ENCODE measurements at places on chromosomes 13 and 19. TPM values are rescaled to one million over a fixed set of nuclear protein-coding genes. Genes with fewer than 3 reads are reported as not detected.

PSG1 gene
- not detected for total RNA-seq

PPP1R13L gene
- total RNA-seq, result 40.4 TPM

ZNF274 gene
- total RNA-seq, result 28.7 TPM

ADAMTSL5 gene
- 1.4 TPM for total RNA-seq

NOTCH3 gene
- 165 TPM for total RNA-seq

ZNF816 gene
- total RNA-seq, result 15.1 TPM

ZNF888 gene
- 12.1 TPM for total RNA-seq

SYDE1 gene
- 19.3 TPM for total RNA-seq

DNA sequence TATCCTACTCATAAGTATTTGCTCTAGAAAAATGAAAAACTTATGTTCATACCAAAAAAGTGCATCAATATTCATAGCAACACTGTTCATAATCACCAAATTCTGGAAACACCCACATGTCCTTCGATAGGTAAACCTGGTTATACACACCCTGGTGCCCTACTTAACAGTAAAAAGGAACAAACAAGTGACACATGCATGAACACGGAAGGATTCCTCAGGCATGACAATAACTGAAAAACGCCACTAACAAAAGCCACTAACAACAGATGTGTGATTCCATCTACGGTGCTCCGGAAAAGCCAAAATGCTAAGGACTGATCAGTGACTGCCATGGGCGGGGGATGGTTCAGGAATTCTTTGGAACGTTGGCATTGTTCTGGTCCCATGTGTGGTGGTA is 65.5 kb downstream of the STK24 start:
- no peak overlapping the region for H3K27ac ChIP-seq
- DNase-seq, result no peak
- H3K27me3 ChIP-seq, result no peaks in the 10 kb centered on the region
- peaks cover 13% of the 10 kb centered on the region for H3K36me3 ChIP-seq
- peaks cover 10% of the 10 kb centered on the region for H3K4me1 ChIP-seq

GRCh38 chr13:72539925-72540324 is 187.5 kb downstream of the MZT1 start:
- no peaks in the 10 kb centered on the region for H3K27me3 ChIP-seq
- no peak overlapping the region for H3K4me3 ChIP-seq
- no peaks in the 10 kb centered on the region for H3K4me1 ChIP-seq
- no peaks in the 10 kb centered on the region for H3K36me3 ChIP-seq

GRCh38 chr13:34137200-34137599 is 319.3 kb downstream of the RFC3 start:
- H3K27ac ChIP-seq, result no peak overlapping the region
- H3K4me1 ChIP-seq, result no peaks in the 10 kb centered on the region
